ENCODE measurements at places on chromosomes 6 and 20.

DNA sequence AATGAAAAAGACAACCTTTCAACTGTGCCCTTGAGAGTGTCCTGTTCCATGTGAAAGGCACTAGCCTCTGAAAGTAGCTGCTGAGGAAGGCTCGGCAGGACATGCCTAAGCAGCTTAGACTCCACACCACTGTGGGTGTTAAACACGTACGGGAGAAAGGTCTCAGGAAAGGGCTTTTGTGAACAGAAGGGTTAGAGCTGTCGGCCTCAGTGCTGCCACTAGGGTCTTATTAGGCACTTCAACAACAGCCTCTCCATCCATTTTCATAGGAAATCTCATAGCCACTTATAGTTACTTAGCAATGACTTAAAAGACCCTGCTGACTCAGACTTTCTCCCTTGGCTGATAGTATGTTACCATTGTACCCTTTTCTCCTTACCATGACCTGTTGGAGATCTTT lies 662.8 kb downstream of the TBC1D32 start:
- DNase-seq: no peak

DNA sequence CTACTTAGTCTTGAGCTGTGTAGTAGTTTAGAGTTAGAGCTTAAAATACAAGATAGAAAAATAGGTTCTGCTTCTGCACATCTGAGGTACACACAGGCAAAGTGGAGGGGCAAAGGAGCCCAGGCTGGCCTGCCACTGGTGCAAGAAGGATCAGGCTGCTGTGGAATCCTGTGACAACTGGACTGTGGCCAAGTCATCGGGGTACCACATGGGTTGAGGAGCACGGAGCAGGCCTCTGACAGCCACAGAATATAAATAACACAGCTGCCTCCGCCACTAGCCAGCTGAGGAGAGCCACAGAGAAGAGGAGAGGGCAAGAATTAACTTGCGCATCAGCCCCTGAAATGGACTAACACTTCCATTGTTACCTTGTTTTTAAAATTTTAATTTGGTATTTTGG lies 206.0 kb upstream of the MARCKS start:
- no peak for DNase-seq

- no peak for DNase-seq
These were observed 50.5 kb downstream of the TP53INP2 start for GRCh38 chr20:34754611-34755010.

GRCh38 chr6:105988812-105989577 lies 97.1 kb upstream of the PRDM1 start:
- DNase-seq: no peak

GRCh38 chr6:138454981-138455706 lies 44.1 kb downstream of the NHSL1 start:
- peak; percentile 56 for DNase-seq

DNA sequence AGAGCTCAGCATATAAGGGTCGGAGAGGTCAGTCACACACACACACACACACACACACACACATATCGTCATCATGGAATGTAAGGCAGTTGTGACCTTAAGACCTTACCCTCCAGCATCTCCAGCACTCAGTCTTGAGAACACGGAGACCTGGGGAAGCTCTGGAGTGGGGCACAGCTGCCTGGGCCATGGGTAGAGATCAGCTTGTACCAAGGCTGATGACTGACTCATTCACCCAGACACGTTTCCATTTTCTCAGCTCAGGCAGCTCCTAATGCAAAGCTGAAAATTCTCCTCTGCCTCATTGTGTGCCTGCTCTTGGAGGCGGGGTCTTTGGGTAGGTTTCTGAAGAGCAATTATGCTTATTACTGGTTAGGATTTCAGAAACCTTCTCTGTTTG lies 38.3 kb upstream of the PDYN start:
- no peak for DNase-seq

DNA sequence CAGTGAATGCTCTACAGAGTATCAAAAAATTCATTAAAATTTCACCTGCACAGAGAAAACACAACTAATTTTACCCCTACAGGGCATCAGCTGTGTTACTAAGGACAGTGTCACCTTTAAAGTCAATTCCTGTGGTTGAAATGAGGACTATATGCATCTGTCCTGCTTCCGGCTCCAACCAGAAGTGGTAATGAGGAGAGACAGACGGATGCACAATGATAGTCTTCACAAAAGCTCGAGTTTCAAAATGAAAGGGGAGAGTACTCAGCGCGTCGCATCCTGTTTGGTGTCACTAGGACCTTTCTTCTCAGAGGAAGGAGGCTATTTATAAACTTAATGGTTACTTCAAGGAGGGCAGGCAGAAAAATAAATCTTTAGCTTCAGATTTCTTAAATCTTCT lies 86.5 kb downstream of the LYRM4 start:
- DNase-seq: peak; percentile 57

DNA sequence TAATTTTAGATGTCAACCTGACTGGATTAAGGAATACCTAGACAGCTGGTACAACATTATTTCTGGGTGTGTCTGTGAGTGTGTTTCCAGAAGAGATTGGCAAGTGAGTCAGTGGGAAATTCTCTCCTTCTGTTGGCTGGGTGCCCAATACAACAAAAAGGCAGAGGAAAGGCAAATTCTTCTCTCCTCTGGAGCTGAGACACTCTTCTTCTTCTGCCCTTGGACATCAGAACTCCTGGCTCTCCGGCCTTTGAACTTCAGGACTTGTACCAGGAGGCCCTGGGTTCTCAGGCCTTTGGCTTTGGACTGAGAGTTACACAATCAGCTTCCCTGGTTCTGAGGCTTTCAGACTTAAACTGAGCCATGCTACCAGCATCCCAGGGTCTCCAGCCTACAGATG lies 7.8 kb upstream of the BTN3A1 start:
- DNase-seq: no peak

DNA sequence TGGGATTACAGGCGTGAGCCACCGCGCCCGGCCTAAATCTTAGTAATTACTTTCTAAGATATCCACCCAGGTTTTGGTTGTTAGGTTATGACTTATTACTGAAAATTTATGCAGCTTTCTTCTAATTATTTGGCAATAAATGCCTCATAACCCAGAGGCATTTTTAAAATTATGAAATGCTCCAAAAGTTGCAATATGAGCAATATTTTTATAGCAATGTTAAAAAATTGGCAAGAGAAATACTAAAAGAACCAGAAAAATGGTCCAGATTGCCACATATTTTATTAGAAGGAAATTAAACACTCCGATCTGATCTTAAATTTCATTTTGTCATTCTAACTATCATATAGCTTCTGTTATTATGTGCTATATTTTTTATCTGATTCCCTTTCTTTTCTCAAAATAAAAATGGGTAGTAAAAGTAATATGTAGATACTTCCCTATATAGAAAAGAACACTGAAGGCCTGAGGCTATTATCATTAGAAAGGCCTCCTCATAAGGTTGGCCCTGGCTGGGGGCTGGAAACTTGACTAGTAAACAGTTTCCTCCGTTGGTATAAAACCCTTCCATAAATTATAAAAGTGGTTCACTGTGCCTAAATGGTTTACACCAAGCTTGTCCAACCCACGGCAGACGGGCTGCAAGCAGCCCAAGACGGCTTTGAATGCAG lies 22.1 kb downstream of the BLOC1S5 start:
- no peak for DNase-seq

GRCh38 chr6:151998784-151999183 lies 191.3 kb downstream of the ESR1 start:
- DNase-seq: no peak

DNA sequence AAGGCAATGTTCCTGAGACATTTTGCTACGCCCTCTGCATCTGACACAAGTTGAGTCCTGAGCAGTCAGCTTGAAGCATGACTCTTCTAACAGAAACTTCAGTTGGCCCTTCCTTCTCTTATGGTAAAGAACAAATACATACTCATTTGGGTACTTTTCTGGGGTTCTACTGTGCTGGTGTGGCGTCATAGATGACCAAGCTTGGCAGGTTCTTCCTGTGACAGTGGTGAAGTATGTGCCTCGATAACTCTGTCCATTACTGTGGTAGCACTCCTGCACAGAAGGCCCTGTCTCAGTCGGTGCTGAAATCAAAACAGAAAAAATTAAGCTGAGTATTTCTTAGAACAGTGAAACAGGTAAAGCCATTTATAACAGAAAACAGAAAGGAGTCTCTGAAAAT lies 152.5 kb downstream of the SLC22A3 start:
- DNase-seq: no peak

- DNase-seq: no peak
These were observed 14.0 kb upstream of the APMAP start for GRCh38 chr20:25006431-25007167.

- DNase-seq: no peak
These were observed 461 bp upstream of the DCDC2 start for GRCh38 chr6:24358219-24358821.

- no peak for DNase-seq
These were observed 1190.5 kb upstream of the EYS start for GRCh38 chr6:66897576-66897975.

DNA sequence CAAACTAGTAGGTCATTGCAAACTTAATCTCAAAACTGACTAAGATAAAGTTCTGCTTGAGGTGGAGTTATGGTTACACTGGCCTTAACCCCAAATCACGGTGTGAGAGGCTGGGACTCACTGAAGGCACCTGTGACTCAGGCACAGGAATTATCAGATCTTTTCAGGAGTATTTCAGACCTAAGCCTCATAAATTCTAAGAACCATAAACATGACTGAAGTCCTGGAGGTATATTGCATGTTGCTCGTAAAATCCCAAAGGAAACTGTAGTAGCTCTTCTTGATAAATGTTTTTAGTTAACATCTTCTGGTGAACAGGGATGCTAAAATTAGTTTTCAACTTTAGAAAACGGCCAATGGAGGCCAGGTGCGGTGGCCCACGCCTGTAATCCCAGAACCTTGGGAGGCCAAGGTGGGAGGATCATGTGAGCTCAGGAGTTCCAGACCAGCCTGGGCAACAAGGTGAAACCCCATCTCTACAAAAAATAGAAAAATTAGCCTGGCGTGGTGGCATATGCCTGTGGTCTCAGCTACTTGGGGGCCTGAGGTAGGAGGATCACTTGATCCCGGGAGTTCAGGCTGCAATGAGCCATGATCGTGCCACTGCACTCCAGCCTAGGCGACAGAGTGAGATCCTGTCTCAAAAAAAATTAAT lies 36.5 kb downstream of the DZANK1 start:
- no peak for DNase-seq

DNA sequence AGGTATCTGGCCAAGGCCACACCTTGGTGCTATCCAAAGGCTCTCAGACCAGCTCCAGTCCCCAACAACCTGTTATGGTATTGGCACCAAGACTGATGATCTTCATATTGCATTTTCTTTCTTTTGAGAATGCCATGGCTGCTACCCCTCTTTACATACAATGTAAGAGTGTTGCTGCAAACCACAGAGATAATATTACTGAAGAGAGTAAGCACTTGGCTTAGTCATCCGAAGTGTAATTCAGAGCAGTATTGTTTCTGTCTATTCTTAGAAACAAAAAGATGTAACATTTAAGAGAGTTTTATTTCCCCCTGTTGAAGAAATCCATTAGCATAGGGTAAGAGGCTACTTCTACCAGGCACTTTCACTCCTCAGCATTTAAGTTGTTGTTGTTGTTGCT lies 212.5 kb downstream of the C6orf118 start:
- no peak for DNase-seq

- no peak for DNase-seq
These were observed 16.2 kb upstream of the TGM2 start for GRCh38 chr20:38181207-38181801.

DNA sequence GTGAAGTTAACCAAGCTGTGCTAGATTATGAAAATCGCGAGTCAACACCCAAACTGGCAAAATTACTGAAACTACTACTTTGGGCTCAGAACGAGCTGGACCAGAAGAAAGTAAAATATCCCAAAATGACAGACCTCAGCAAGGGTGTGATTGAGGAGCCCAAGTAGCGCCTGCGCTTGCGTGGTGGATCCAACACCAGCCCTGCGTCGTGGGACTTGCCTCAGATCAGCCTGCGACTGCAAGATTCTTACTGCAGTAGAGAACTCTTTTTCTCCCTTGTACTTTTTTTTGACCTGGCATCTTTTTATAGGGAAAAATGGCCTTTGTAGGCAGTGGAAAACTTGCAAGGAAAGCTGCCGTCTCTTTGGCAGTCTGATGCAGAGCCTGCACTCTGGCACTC lies 6.8 kb downstream of the GID8 start:
- no peak for DNase-seq

- no peak for DNase-seq
These were observed 4.4 kb downstream of the CSNK2A1 start for GRCh38 chr20:539191-539590.

- no peak for DNase-seq
These were observed 32.6 kb downstream of the CLIC5 start for GRCh38 chr6:45983062-45983461.

- DNase-seq: no peak
These were observed 7.1 kb downstream of the TUBB2B start for GRCh38 chr6:3220366-3220765.

GRCh38 chr20:49938173-49939163 lies 2.3 kb downstream of the RNF114 start:
- no peak for DNase-seq

- DNase-seq: no peak
These were observed 705.9 kb downstream of the MAFB start for GRCh38 chr20:39983183-39983582.

GRCh38 chr6:23483896-23484295 lies 642.1 kb upstream of the NRSN1 start:
- DNase-seq: no peak

GRCh38 chr6:165662749-165663376 lies at the start of gene PDE10A:
TSS of gene PDE10A (minus strand) at chr6:165663241. CDS start at chr6:165662811, 430 bp downstream.
- no peak for DNase-seq

- DNase-seq: no peak
These were observed 364.3 kb upstream of the ID4 start for GRCh38 chr6:19472850-19473249.

DNA sequence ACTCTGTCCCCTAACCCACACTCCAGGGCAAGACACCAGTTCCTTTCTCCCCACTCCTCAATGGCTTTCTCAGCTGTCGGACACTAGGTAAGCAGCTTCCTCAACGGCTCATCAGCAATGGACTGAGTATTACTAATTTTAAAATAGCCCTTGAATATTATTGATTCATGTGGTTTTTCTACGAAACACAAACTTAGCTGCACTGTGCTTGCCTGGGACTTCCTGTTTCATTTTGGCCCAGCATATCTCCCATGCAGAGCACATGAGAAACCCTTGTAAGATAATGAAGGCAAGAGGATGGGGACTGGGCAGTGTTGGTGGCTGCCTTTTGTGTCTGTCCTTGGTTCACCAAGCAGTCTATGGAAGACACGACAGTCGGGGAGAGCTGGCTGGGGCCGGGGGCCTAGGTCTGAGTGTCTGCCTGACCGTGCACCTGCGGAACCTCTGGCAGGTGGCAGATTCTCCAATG lies 48.9 kb downstream of the RNASET2 start:
- no peak for DNase-seq

- DNase-seq: no peak
These were observed 45.4 kb upstream of the SLCO4A1 start for GRCh38 chr20:62596921-62597320.

- no peak for DNase-seq
These were observed 184.2 kb upstream of the MAN1A1 start for GRCh38 chr6:119533603-119534279.

- DNase-seq: no peak
These were observed 802 bp upstream of the NRN1 start for GRCh38 chr6:6007366-6008088.

GRCh38 chr20:5463007-5463686 lies 146.4 kb upstream of the PROKR2 start:
- DNase-seq: no peak

Measured in stimulated activated CD8-positive, alpha-beta memory T cell treated with anti-CD3 and anti-CD28 coated beads, Interleukin-4, amount 100 ng/mL, for 48 hours (primary cell).